T-helper 2 cell treated with Interferon-gamma antibody and Interleukin-4, amounts not matched to agents 100 ng/mL and 5 ng/mL, for 36 hours (primary cell): ENCODE measurements at places on chromosomes 13 and 19. TPM values are rescaled to one million over a fixed set of nuclear protein-coding genes. Genes with fewer than 3 reads are reported as not detected.

LGALS14 gene
- not detected in 2 replicates for total RNA-seq

SLC25A23 gene
- total RNA-seq, result 18.8 and 21.0 TPM in 2 replicates

ZNF416 gene
- 4.5 and 5.0 TPM in 2 replicates for total RNA-seq

UQCR11 gene
- 159 and 161 TPM in 2 replicates for total RNA-seq

MEIOSIN gene
- not detected in 2 replicates for total RNA-seq

HCST gene
- 93.1 and 96.2 TPM in 2 replicates for total RNA-seq

FFAR2 gene
- total RNA-seq, result not detected in 2 replicates

JAK3 gene
- total RNA-seq, result 184 and 186 TPM in 2 replicates

POU2F2 gene
- total RNA-seq, result 25.6 and 28.1 TPM in 2 replicates

FGF9 gene
- not detected in 2 replicates for total RNA-seq

IRGC gene
- total RNA-seq, result not detected in 2 replicates
